Aorta (tissue), 5 donors: ENCODE measurements at places on chromosomes 2 and 18. TPM values are rescaled to one million over a fixed set of nuclear protein-coding genes. Genes with fewer than 3 reads are reported as not detected.

- H3K4me3 ChIP-seq: no peak overlapping the region
- H3K27ac ChIP-seq: no peak overlapping the region
- H3K27me3 ChIP-seq: no peaks in the 10 kb centered on the region
- H3K36me3 ChIP-seq: peaks cover 2% of the 10 kb centered on the region
- H3K4me1 ChIP-seq: peaks cover 2% of the 10 kb centered on the region
These were observed 86.0 kb downstream of the WDSUB1 start for GRCh38 chr2:159200498-159200897.

GRCh38 chr2:69099541-69099940 lies 86.6 kb downstream of the ANTXR1 start:
- no peak for DNase-seq
- no peak overlapping the region for H3K27ac ChIP-seq
- peaks cover 5% of the 10 kb centered on the region for H3K36me3 ChIP-seq
- H3K4me1 ChIP-seq: peaks cover 3% of the 10 kb centered on the region
- H3K4me3 ChIP-seq: no peak overlapping the region

DNA sequence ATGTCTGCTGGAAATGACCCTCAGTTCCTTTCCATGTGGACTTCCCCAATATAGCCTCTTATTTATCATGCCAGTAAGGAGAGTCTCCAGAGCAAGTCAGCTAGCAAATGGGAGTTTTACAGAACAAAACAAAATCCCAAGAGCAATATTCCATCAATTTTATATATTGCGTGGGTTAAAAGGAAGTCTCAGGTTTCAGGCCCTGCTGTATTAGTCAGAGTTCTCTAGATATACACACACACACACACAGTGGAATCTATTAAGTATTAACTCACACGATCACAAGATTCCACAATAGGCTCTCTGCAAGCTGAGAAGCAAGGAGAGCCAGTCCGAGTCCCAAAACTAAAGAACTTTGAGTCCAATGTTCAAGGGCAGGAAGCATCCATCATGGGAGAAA lies 102.8 kb upstream of the MAP2 start:
- no peak overlapping the region for H3K4me3 ChIP-seq
- no peak for DNase-seq
- H3K4me1 ChIP-seq: no peaks in the 10 kb centered on the region

The GALNT5 gene
- 0.90 TPM for polyA plus RNA-seq

DNA sequence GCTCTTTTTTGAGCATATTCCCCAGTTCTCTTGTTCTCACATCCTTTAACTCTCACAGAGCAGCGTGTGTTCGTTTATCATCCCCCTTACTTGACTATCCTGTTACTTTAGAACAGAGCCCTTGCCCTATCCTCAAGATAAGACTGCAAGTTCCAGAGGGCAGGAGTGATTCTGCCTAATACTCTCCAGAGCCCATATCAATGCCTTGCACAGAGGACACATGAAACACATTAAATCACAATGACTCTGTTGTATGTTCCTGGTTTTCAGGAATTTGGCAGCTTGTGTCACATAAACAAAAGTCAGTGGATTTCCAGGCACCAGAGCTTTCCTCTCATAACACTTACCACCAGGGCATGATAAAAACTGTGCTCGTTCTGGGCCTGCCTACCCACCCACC lies 156.7 kb downstream of the RNF144A start:
- DNase-seq: no peak
- H3K36me3 ChIP-seq: no peaks in the 10 kb centered on the region
- no peaks in the 10 kb centered on the region for H3K4me1 ChIP-seq
- no peak overlapping the region for H3K4me3 ChIP-seq
- H3K27me3 ChIP-seq: peaks cover 1% of the 10 kb centered on the region
- no peak overlapping the region for H3K27ac ChIP-seq

The VWC2L gene
- polyA plus RNA-seq: not detected

The RDH14 gene
- 10.8 TPM for polyA plus RNA-seq

DNA sequence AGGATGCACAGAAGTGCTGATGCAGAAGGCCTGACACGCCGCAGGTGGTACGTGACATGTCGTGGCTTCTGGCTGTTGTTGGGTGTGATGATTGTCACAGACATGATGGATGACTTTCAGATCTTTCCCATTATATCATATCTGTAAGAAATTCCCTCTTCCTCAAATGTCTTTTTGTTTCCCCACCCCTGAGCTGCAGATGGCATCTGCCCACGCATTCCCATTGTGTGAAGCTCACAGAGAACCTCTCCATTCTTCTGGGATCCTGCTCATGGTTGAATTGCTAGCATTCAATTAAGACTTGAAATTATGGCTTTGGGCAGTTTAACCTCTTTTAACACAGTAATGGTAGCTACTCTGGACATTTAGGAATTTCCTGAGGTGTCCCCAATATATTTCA lies 28.3 kb upstream of the EPHA4 start:
- no peaks in the 10 kb centered on the region for H3K4me1 ChIP-seq
- H3K27me3 ChIP-seq: no peaks in the 10 kb centered on the region
- H3K4me3 ChIP-seq: no peak overlapping the region
- DNase-seq: no peak

GRCh38 chr2:37284381-37284780 lies 40.3 kb downstream of the PRKD3 start:
- no peak overlapping the region for H3K27ac ChIP-seq
- no peaks in the 10 kb centered on the region for H3K27me3 ChIP-seq
- no peaks in the 10 kb centered on the region for H3K36me3 ChIP-seq
- H3K4me3 ChIP-seq: no peak overlapping the region
- H3K4me1 ChIP-seq: peaks cover 6% of the 10 kb centered on the region
